Amygdala (tissue), 56 donors: ENCODE measurements at places on chromosomes 5 and 9.

DNA sequence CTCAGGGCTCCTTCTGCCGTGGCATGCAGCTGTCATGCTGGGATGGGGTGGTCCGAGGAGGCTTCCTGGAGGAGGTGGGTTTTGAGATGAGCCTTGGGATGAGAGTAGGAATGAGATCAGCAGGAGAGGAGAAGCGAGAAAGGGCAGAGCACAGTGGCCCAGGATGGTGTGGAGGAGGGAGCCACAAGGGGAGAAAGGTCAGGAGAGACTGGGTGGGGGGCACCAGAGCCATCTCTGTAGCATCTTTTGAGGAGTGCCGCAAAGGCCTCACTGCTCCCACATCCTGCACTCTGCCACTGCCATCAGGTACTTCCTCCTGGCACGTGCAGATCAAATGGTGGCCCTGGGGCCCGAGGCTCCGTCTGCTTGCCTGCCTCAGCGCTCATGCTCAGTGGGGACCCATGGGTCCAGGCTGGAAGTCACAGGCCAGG, 150.2 kb downstream of the MACROH2A1 start:
- DNase-seq, result no peak

- DNase-seq, result no peak
These were observed 10.8 kb upstream of the DCP2 start for GRCh38 chr5:112965733-112966306.

- no peak for DNase-seq
These were observed 1.5 kb downstream of the PAPPA start for GRCh38 chr9:116154976-116155697.

GRCh38 chr9:127569886-127570401, 42.1 kb upstream of the STXBP1 start:
- no peak for DNase-seq

DNA sequence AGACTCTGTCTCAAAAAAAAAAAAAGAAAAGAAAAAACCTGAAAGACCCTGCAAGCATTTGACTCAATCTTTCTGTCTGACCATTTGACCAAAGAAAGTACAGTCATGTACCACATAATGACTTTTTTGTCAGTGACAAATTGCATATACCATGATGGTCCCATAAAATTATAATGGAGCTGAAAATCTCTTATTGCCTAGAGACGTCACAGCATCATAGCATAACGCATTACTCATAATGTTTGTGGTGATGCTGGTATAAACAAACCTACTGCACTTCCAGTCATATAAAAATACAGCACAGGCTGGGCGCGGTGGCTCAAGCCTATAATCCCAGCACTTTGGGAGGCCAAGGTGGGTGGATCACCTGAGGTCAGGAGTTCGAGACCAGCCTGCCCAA, 10.5 kb downstream of the ECM2 start:
- no peak for DNase-seq

- no peak for DNase-seq
These were observed 287.5 kb downstream of the ELAVL2 start for GRCh38 chr9:23538461-23539003.

GRCh38 chr9:130198501-130199179, 26.4 kb downstream of the NCS1 start:
- no peak for DNase-seq

- no peak for DNase-seq
These were observed 246.5 kb downstream of the SYK start for GRCh38 chr9:91047993-91048607.

DNA sequence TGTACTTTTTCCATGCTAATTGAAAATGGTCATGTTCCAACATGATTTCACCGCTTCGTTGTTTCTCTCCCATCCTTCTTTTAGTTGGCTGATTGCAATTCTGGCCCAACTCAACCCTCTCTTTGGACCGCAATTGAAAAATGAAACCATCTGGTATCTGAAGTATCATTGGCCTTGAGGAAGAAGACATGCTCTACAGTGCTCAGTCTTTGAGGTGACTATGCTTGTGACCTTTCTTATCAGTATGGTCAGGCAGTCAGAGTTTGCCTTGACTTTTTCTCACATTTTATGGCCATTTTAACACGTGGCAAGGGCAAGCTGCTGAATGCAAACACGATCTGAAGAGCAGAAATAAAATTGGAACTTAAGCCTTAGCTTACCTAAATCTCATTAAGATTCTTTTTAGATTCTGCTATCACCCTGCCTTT, 36.0 kb upstream of the CREBRF start:
- no peak for DNase-seq

DNA sequence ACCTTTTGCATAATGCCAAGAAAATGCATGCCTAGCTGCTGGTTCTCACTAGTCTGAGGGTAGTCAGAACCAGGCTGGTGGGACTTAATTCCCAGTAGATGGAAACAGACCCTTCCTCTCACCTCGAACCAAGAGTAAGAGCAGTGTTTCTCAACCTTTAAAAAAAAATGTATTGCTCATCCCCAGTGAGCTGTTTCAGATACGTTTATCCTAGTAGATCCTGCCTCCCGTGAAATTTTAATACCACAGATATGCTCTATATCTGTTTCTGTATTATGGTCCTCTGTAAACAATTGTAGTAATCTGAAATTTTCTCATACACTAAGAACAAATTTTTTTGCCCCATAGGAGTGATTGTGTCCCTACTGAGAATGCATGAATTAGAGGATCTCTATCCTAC, 86.2 kb downstream of the TEK start:
- no peak for DNase-seq

- no peak for DNase-seq
These were observed 577.5 kb upstream of the CLINT1 start for GRCh38 chr5:158436271-158437065.

DNA sequence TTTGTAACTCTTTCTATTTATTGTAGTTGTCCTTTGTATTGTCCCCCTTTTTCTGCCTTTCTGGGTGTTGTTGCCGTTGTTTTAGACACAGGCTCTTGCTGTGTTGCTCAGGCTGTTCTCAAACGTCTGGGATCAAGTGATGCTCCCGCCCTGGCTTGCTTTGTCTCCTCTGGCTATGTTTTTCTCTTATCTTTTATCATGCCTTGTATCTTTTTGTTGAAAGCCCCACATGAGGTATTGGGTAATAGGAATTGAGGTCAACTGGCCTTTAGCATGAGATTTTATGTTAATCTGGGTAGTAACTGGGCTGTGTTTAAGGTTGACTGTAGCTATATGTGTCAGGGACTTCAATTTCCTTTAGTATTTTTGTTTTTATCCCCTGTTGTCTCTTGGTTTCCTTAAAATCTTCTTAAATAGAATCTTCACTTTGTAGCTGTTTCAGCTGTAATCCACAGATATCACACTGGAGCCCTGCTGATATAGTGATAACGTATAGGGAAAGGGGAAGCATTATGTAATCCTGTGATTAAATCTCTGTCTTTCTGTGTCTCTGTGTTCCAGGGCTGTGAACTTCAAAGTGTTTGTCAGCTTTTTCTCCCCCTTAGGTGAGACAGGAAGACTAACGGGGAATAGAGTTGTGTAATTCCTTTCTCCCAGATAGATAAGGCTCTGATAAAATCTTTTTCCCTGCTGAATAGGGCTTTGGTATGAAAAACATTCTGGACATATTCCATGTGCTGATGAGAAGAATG, 25.9 kb upstream of the CACNA1B start:
- DNase-seq, result no peak

GRCh38 chr5:95644351-95645042, 2.1 kb upstream of the RFESD start:
- DNase-seq, result no peak

- DNase-seq, result no peak
These were observed 175.3 kb downstream of the GDNF start for GRCh38 chr5:37664551-37664950.

DNA sequence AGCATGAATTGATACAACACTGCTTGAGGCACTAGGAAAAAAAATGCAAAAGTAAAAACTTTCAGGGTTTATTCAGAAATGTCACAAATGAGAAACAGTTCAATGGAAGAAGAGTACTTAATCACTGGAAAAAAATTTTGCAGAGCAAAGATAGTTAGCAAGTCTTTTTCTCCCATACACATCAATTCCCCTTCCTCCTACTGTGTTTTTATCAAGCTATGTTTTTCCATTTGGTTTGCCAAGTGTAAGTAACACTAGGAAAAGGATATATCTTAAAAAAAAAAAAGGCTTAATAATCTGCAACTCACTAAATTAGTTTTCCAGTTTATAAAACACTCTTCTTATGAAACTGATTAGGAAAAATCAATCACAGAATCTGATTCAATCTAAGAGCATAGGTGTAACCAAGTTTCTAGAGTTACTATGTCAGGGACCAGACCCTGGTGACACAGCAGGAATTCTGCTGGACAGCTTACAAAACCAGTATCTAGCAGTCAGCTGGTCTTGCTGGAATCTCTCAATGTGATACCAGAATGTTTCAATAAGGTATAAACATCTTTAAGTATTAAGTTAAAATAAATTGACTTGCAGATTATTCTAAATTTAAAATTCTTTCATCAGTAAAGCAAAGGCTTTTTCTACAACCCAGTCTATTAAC, 34.7 kb downstream of the RNF145 start:
- DNase-seq, result no peak

- no peak for DNase-seq
These were observed 66.0 kb upstream of the SMIM15 start for GRCh38 chr5:61228229-61228628.

DNA sequence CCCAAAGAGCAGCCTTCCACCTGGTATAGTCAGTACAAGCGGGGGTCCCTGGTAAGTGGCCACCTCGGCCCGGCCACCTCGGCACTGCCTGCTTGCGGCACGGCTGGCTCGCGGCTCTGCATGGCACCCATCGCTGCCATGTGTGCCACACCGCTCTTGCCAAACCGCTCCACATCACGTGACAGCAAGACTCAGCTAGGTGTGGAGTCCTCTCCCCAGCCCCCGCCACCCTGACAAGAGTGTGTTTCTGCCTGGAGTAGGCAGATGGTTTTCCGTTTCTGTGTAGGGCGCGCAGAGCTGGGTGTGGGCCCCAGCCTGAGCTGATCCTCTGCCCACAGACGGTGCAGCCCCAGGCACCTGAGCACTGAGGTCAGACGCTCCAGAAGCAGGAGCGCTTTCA, 50.5 kb upstream of the FCN2 start:
- DNase-seq, result no peak

GRCh38 chr5:80541392-80541791, 28.7 kb downstream of the ANKRD34B start:
- DNase-seq, result no peak

DNA sequence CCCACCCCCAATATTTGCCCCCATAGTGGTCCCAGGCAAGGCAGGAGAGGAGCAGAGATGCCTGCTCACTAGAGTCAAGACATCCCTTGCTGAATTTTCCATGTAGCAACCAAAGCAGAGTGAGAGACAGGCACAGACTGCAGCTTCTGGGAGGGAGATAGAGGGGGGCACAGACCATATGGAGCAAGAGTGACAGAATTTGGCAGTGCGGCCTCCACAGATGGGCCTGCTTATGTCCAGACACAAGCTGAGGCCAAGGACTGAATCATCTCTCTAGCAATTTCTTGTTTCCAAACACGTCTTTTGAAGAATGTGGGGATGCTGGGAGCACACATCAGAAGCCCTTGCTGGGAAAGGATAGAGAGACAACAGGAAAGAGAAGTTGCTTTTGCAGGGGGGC, 53.0 kb upstream of the ALDH1B1 start:
- DNase-seq, result no peak

- DNase-seq, result peak; percentile 95
These were observed at the start of gene SECISBP2 for GRCh38 chr9:89318123-89319014. TSS of gene SECISBP2 (plus strand) at chr9:89318500. CDS start at chr9:89318577, 77 bp downstream.

DNA sequence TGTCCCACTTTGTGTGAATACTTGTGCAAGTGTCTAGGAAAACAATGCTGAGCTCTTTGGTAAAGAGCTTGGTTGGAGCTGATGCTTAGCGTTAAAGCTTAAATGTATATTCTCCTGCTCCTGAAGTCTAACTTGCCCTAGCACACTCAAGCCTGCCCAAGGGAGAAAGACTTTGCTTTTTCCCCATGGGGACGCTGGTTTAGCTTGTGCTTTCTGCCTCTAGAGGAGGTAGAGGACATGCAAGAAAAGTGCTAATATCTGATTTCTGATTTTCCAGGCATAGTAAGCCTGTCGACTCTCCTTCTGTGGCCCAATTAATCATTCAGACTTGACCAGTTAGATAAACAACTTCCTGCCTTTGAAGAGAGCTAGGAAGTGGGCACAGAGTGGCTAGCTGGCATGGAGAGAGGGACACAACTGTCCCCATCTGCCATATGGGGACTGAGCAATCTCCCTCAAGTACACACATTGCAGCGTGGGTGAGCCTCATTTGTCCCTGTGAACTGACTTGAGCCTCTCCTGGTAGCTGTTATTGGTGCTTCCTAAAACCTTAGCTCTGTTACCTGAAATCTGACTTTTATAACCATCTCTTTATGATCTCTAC, 348.4 kb downstream of the BRINP1 start:
- DNase-seq, result no peak

DNA sequence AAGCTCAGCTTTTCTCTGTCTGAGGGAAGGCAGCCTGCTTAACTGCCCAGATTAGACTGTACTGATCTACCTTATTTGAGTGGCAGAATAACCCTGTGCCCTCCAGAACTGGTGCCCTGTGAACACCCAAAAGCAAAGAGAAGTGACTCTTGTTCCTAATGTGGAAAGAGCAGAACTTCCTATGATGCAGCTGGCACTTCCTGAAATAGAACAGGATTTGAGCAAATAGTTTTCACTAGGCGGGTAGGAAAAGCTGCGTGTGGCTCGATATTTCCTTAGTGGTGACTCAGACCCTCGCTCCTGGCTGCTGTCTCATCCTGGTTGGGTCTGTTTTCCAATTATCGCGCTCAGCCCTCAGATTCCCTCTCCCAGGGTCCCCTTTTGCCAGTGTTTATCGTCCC, 89.9 kb downstream of the SH3TC2 start:
- no peak for DNase-seq

- no peak for DNase-seq
These were observed 15.3 kb upstream of the NINJ1 start for GRCh38 chr9:93149361-93149760.
